ENCODE measurements at places on chromosomes 13 and 19. TPM values are rescaled to one million over a fixed set of nuclear protein-coding genes. Genes with fewer than 3 reads are reported as not detected.

Gene TMIGD2
- total RNA-seq = not detected

DNA sequence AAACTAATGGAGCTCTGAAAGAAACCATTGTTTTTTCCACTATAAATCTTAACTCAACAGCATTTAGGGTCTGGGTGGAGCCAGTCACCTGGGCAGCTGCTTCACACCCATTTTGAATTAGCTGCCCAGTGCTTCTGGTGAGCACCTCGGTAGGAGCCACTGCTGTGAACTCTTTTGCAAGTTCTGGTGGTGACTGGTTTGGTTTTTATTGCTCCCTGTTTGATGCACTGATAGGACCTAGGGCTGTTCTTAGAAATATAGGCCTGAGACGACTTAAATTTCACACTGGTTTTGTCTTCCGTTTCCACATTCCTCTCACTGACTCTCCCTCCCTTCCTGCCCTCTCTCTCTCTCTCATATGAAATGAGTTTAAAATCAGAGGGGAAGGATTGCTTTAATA, 103.9 kb downstream of the GGACT start:
- DNase-seq = no peak

GRCh38 chr19:6476155-6476895, 5.3 kb downstream of the DENND1C start:
- DNase-seq = peak; percentile 66

Gene ZNF808
- 5.5 TPM for total RNA-seq

Gene RASAL3
- not detected for total RNA-seq

Gene DIRAS1
- not detected for total RNA-seq

Data from epithelial cell of proximal tubule (primary cell).